CD4-positive, alpha-beta T cell (primary cell): ENCODE measurements at places on chromosomes 3 and 15.
A peak's percentile ranks its signal among the peaks of the same experiment; 100 is the strongest.

GRCh38 chr3:33229947-33230346 is 11.3 kb upstream of the SUSD5 start:
- DNase-seq, result no peak

GRCh38 chr3:52473026-52473425 is 17.6 kb downstream of the NISCH start:
- DNase-seq, result no peak

GRCh38 chr15:68203956-68204355 is 1.2 kb downstream of the CALML4 start:
- DNase-seq, result no peak

- no peak for DNase-seq
Observed at GRCh38 chr3:133998691-133999241, 31.0 kb downstream of the SLCO2A1 start.

- DNase-seq, result peak; percentile 53
Observed at GRCh38 chr15:85408270-85408746, 27.9 kb downstream of the AKAP13 start.

- DNase-seq, result no peak
Observed at GRCh38 chr15:69792823-69793222, 304.9 kb downstream of the TLE3 start.

GRCh38 chr15:65901336-65901735 is 32.0 kb downstream of the RAB11A start:
- DNase-seq, result no peak

DNA sequence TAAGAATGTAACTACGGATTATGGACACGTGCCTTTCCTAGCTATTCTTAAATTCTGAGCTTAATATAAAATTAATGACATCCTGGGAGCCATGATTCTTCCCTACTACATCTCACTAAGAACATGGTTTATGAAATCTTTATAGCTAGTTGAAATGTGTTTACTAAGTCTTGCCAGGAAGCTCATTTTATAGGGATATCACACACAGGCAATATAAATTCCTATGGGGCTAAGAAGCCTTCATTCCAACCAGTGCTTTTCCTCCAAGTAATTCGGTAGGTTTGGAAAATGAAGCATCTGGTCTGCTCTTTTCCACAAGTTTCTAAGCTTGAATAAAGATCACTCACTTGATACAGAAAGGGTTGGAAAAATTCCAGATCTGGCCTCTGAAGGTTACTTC is 802.6 kb downstream of the FHIT start:
- no peak for DNase-seq

- no peak for DNase-seq
Observed at GRCh38 chr15:86493884-86494283, 414.2 kb downstream of the AGBL1 start.

DNA sequence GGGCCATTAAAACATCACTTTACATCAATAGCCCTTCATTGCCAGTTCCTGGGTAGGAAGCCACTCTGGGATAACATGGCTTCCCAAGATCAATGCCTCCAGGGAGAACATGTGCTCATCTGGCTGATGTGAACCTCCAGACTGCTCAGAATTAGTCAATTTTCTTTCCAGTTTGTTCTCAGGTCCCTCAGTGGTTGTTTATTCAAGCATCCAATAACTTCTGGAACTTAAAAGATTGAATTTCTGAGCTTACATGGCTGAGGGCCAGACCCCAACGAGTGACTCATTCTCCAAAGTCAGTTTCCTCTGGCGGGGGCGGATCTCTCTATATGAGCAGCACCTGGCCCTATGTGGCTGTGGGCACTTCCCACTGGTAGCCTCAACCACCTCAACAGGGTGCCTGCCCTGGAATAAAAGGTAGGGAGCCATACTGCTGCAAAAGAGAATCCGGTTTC is 34.0 kb downstream of the LYZL4 start:
- peak; percentile 17 for DNase-seq

GRCh38 chr15:50250760-50251394 is 14.6 kb downstream of the HDC start:
- DNase-seq, result no peak

- DNase-seq, result no peak
Observed at GRCh38 chr3:116821371-116821770, 111.8 kb downstream of the TUSC7 start.

DNA sequence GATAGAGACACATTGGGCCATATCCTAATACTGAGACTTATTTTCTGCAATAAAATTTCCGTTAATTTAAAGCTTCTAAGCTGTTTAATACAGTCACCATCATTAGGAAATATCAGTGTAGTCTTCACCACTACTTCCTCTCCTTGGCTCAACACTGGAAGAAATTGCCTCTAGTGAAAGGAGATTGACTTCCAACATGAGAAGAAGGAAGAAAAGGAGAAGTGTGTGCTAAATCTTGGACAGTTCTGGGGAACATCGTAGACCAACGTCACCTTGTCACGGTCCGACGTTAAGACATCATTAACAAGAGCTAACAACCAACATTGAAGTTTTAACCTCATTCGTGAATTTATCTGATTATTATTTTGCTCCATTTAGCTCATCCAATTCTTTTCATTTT is 987.0 kb upstream of the CFAP20DC start:
- no peak for DNase-seq

- DNase-seq, result no peak
Observed at GRCh38 chr3:15470849-15471248, 43.5 kb downstream of the EAF1 start.

DNA sequence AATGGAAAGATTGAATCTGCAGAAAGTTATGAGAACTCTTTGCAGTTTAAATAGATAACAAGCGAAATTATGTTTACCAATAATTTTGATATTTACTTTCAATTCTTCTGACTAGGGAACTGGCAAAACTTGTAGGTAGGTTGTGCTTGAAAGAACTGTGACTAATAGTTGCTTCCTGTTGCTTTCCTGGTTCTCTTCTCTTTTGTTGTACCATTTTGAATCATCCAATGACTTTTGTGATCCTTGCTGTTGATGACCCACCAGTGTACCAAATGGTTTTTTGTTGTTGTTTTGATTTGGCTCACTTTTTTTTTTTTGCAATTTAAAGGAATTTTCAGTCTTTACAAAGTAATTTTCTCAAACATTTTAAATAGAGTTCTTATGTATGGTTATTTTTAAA is 64.9 kb upstream of the DCBLD2 start:
- DNase-seq, result no peak

DNA sequence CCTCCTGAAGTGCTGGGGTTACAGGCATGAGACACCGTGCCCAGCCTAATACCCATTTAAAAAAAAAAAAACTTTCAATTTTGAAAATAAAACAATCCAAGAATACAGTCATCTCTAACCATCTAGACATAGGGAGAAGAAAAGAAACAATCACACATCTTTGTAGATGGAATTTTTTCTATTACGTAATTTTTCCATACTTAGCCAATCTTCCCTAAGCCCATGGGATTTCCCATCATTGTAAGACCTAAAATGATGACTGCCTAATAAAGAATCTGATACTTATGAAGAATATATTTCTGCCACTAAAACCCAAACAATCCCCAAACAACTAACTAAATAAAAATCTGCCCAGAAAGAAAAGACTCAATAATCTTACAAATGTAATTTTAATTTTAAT is 88.7 kb downstream of the CBLB start:
- no peak for DNase-seq

GRCh38 chr15:35466476-35466875 is 79.5 kb downstream of the DPH6 start:
- DNase-seq, result no peak

GRCh38 chr15:33234020-33234461 is 39.5 kb upstream of the FMN1 start:
- no peak for DNase-seq

- no peak for DNase-seq
Observed at GRCh38 chr3:53069422-53070068, 23.7 kb upstream of the SFMBT1 start.

- DNase-seq, result peak; percentile 46
Observed at GRCh38 chr3:160564949-160565441, 376 bp downstream of the KPNA4 start.
